Activated CD8-positive, alpha-beta memory T cell treated with anti-CD3 and anti-CD28 coated beads, Interleukin-2, amount 50 U/mL, for 4 hours (primary cell): ENCODE measurements at places on chromosomes 2 and 18.

- no peak for DNase-seq
These were observed 782.2 kb upstream of the SLC8A1 start for GRCh38 chr2:41234093-41234492.

DNA sequence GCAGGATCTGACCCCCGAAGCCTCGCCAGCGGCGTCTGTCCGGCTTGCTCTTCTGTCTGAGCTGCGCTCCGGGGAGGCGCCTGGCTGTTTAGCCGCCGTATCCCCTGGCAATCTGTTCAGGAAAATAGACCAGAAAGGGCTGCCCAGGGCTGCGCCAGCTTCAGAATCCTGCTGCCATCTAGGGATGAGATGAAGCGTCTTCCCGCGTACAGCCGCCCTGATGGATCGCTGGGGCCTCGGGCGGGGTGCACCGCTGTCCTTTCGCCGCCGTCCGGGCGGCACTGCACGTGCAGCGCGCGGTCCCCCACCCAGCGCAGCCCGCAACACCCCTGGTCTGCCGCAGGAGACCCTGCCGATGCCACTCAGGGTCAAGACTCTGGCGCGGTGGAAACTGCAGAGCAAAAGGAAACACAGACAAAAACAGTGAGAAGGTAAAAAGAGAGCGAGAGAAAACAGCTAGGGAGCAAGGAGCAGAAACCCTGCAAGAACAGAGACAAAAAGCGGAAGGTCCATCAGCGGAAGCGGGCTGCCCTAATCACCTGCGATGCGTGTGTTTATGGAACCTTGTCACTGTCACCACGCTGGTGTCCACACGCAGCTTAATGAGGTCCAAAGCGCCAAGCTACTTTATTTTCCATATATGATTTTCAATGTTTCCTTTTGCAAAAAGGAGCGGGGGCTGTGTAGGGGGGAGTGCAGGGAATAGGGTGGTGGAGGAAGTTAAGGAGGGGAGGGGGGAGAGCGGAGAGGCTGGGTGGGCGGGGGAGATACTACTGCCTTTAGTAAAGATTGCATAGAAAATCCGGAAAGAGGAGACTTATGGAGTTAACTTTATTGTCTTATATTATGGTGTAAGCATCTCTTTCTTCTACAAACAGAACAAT, 2113.3 kb upstream of the PIK3C3 start:
- DNase-seq = no peak

- no peak for DNase-seq
These were observed 11.5 kb upstream of the TMEM237 start for GRCh38 chr2:201654616-201655384.

- DNase-seq = no peak
These were observed 9.3 kb downstream of the L3MBTL4 start for GRCh38 chr18:6405237-6406074.

GRCh38 chr2:71215447-71215846, 11.5 kb downstream of the PAIP2B start:
- no peak for DNase-seq

- no peak for DNase-seq
These were observed 1547.1 kb upstream of the PIK3C3 start for GRCh38 chr18:40407909-40408308.

GRCh38 chr18:72161691-72162090, 382.5 kb downstream of the CBLN2 start:
- DNase-seq = no peak

GRCh38 chr2:18787726-18788125, 198.4 kb upstream of the NT5C1B start:
- DNase-seq = no peak

DNA sequence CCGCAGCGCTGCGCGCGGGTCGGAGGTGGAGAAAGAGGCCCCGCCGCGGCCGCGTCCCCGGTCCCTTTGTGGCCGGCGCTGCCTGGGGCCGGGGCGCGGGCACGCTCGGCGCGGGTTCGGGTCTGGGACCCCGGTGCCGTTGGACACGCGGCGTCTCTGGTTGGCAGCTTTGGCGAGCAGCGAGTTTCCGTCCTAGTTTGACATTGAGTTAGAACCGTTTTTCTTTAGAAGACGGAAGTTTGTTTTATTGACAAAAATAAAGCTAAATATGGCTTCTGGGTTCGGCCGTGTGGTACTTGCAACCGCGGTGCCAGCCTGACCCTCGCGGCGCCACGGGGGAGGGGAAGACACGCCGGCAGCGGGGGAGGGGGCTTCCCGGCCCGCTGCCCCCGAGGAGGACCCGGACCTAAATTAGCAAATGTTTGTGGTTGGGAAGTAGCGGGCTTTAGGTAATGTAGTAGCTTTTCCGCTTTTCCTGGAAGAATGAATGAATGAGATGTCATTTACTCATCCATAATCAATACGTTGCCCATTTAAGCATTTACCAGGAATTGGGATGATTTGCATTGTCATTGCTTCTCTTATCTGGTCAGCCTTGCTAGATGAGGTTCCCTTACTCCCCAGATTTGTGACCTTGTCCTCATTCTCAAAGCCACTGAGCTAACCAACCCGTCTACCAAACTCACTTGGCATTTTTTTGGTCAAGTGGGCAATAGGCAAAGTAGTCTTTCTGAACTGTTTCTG, 530 bp downstream of the GALNT1 start:
- DNase-seq = peak; percentile 27

DNA sequence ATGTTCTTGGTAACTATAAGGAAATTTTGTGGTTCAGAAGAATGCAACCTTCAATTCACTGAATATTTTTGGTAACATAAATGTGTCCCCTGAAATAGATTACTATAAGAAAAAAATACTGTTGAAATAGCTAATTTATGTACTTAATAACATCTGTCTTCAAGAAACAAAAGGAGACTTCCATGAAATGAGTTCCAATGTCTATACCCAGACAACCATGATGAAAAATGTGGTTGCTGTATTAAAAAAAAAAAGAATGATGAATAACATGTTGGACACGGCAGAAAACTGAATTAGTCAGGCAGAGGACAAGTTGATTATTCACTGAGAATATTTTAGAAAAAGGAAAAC, 98.5 kb downstream of the TACR1 start:
- DNase-seq = no peak

GRCh38 chr2:119062652-119063051, 95.9 kb downstream of the C1QL2 start:
- no peak for DNase-seq

GRCh38 chr2:234919711-234920110, 32.1 kb upstream of the SH3BP4 start:
- DNase-seq = no peak

GRCh38 chr2:6885968-6886367, 8.4 kb downstream of the RSAD2 start:
- DNase-seq = no peak

- no peak for DNase-seq
These were observed 677.8 kb downstream of the TSN start for GRCh38 chr2:122433123-122433754.

GRCh38 chr2:170502361-170503130, 212.6 kb upstream of the SP5 start:
- DNase-seq = no peak

- DNase-seq = no peak
These were observed 215.3 kb upstream of the GULP1 start for GRCh38 chr2:188076149-188077056.
